ENCODE measurements at places on chromosomes 2 and 18.

DNA sequence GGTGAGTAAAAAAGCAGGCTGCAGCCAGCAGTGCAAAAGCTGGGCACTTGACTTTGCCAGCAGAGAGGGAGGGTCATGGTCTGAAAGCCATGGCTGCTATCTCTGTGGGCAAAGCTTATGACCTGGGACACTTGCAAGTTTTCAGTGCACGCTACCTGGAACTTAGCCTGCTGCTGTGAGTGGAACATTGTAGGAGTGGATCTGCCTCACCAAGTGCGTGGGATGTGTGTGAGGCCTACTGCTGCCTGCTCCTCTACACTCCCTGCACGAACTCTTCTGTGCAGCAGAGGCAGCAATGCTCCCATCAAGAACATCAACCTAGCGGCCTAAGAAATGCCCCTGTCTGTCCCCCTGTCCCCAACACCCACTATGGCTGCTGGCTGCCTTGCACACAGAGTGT lies 344.1 kb upstream of the REG3G start:
- no peak for DNase-seq

DNA sequence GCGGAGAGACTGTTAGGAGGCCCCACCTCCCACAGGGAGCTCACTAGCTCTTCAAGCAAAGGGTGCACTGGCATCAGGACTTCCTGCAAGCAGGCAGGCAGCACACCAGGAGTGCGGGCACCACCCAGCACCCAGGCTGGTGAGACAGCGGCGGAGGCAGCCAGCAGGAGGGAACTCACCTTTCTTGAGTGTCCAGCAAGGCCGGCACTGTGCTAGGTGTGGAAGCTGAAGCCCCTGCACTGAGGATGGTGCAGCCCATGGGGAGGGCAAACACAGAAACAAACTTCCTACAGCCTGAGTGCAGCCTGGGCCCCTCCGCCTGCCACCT lies 100.7 kb upstream of the ID2 start:
- DNase-seq: no peak

- no peak for DNase-seq
Observed at GRCh38 chr18:75723521-75724340, 296.2 kb upstream of the SMIM21 start.

- no peak for DNase-seq
Observed at GRCh38 chr2:194260185-194260584, 1396.8 kb upstream of the SLC39A10 start.

DNA sequence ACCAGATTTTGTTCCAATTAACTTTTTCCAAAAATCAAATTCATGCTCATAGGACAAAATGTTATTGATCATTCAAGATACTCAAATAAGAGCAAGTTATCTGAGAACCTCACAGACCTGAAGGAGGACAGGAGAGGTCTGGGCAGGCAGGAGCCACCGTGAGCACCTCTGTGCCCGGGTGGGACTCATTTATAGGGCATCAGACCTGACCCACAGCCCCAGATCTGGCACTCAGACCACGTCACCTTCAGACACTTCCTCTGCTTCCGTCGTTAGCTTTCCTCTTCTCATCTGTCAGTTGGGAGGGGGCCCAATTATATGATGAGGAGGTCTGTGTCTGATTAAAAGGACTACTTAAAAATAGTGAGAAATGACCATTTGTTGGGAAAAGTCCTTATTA lies 169.4 kb downstream of the EIPR1 start:
- no peak for DNase-seq

DNA sequence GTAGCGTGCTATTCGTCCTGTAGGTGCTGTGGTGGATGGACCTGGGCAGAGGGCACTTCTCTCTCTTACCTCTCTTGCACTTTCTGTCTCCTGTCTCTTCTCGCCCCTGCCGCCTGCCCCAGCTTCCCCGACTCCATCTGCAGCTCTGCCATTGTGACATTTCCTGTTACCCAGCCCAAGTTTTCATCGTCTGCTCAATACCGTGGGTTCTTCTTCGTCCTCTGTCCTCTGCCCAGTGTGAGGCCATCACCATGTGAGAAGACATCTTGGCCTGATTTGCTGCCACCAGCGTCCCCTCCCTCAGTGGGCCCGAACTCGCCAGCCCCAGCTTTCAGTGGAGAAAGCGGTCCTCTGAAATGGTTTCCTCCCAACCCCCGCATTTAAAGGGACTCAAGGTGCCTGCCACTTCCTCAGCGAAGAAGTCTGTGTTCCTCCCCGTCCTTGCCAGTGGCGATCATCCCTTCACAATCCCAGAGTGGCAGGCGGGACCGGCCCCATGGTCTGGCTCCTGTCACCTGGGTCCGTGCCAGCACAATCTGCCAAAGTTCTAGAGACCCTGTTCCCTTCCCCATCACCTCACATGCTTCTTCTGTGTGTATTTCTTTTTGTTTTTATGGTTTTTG lies 18.0 kb downstream of the TGOLN2 start:
- no peak for DNase-seq

DNA sequence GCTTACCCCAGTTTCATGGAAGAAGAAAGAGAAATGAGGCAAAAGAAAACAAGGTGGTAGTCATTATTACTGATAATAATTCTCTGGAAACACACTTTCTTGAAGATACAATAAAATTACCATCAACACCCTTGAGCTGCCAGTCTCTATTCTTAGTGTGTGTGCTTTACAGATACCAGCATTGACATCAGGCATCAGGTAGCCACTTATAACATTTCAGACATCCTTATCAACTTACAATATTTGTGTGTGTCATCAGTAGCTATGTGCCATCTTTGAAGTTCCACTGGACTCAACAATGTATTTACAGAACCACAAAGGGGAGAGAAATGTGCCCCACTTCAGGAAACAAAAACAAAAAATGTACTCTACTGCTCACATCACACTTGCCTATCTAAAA lies 62.1 kb downstream of the TCF4 start:
- no peak for DNase-seq

GRCh38 chr18:3867864-3868311 lies 417.9 kb downstream of the TGIF1 start:
- DNase-seq: no peak

DNA sequence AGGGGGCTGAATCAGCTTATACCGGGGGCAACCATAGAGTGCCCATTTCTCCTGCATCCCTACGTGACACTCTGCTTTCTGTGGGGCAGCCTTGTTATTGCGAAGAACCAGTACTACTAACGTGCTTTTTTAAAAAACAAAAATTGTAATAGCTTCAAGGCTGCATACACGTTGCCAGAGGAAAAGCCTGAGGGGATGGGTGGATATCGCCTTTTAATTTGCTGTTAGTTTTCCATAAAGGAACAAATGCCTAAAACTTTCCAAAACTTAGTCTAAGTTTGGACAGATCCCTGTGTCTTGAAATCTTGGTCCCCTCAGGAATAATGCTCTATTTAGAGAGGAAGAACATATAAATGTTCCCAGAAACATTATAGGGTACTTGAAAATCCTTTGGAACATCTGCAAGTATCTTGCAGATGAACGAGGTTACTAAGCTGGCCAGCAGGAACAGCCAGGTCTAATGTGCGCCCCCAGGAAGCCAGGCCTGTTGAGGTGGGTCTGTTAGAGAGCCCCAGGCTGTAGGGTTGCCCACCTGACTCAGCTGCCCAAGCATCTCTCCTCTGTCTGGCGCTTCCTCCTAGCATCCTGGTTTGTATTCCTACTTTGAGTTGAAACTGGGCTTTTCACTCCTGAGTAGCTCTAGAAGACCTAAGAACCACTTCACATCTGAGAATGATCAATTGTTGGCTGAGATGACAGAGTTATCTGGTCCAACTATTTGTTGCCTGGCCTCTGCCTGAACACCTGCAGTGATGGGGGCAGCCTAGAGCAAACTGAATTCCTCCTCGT lies 96.9 kb downstream of the TGOLN2 start:
- DNase-seq: no peak

DNA sequence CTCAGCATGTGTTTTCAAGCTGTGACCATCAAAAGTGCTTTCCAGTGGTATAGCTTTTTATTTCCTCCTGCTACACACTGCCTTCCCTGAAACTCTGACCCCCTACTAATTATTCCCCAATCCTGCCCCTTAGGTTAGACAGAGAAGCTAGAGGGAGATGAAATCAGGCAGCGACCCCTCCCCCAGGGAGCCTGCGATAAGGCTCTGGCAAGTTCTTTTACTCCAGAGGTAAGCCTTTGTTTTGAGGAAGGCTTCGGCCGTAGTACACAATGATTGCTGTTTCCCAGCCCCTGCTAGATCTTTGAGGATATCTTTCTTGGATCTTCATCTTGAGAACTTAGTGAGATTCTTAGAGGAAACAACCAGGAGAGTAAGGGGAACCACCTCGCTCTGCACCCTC lies 33.5 kb upstream of the NOL4 start:
- no peak for DNase-seq

DNA sequence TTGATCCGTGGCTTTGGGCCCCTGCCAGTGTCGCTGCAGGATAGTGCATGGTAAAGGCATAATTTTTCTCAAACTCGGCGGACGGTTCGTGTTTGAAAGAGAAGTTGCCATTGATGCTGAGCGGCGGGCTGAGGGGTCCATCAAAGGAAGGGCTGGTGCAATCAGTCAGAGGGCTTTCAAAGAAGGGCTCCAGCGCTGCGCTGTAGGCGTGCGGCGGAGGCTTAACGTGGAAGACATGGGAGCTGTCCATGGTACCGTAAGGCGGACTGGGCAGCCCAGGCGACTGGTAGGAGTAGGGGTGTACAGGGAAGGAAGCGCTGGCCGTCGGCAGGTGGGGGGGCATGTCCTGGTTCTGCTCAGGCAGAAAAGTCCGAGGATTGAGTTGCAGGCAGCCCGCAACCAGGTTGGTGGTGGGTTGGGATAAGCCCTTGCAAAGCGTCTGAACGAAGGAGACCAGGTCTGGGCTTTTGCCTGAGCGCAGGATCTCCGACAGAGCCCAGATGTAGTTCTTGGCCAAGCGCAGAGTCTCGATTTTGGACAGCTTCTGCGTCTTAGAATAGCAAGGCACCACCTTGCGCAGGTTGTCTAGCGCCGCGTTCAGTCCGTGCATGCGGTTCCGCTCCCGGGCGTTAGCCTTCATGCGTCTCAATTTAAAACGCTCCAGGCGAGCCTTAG lies 2.3 kb downstream of the NEUROD1 start:
- peak; percentile 19 for DNase-seq

- DNase-seq: no peak
Observed at GRCh38 chr2:240902615-240903041, 3.5 kb upstream of the CROCC2 start.

- no peak for DNase-seq
Observed at GRCh38 chr2:464562-465309, 176.8 kb upstream of the ALKAL2 start.

- no peak for DNase-seq
Observed at GRCh38 chr18:48197819-48198218, 211.4 kb downstream of the ZBTB7C start.

DNA sequence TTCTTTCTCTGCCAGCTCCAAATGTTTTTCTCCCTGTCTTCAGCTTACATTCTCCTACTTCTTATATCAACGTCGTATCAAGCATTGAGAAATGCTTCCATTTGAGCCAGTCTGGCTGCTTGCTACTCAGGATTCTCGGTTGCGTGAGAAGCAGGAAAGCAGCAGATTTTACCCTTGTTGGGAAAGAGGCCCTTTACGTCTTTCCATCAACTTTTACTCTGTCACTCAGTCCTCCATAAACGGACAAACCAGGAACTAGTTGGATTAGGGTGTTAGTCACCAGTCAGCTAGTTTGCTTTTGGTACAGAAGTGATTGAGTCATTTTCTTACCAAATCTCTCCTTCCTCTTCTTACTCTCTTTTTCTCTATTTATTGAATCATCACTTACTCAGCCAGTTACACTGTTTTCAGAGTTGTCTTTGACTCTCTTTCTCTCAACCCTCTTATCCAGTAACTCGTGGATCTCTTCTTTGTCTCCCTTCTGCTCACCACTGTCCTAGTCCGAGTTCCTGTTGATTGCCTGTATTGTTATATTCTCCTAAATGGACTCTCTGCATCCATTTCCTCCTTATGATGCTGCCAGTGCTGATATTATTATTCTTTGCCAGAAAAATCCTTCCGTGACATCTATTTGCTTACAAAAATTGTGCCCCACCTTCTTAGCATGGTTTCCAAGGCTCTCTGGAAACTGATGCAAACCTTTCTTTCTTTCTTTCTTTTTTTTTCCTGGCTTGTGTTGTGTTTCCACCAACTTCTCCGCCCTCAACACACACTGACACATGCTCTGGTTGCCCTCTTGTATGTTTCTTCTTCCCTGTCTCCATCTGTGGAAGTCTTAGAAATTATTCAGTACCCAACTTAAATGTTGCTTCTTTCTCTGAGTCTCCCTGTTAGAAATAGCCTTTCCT lies 61.5 kb downstream of the VRK2 start:
- DNase-seq: no peak

GRCh38 chr2:23327416-23327815 lies 57.6 kb upstream of the KLHL29 start:
- no peak for DNase-seq

DNA sequence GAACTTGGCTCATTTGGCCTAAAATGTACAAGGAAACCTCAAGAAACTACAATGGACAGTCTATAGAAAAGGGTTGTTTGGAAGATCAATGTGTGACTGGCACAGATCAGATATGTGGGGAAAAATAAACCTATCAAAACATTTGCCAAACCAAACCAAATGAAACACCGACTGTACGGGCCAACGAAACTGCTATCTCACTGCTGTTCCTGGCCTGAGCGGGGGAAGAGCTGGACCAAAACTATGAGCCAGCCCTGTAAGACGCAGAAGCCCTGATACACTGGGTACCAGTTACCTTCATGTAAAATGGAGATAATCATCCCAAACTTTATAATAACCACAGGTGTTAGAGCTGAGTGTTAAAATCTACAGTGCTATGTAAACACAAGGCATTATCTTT lies 11.7 kb downstream of the CDC42EP3 start:
- no peak for DNase-seq

Measured in activated CD8-positive, alpha-beta memory T cell treated with anti-CD3 and anti-CD28 coated beads for 1 hour (primary cell).